CD4-positive, alpha-beta T cell treated with Interleukin-21 for 1 hour (primary cell): ENCODE measurements at places on chromosomes 11 and 22.

- no peak for DNase-seq
Measured at GRCh38 chr11:38006466-38006865, 1408.4 kb upstream of the RAG2 start.

DNA sequence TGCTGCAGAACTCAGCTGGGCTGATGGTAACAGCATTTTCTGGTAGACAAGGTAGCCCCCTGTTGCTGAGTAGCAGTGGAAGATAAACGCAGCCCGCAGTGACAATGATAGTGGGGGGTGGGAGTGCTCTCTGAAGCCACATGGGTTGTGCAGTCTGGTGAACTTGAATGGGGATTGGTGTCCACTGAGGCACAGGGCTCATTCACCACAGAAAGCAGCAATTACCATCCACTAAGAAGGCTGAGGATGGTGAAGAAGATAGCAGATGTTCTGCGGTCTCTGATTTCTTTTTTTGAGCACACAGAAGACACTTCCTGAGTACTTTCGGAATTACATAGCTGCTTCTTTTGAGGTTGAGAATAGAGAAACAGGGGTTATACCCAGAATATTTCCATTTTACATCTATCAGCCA, 150.3 kb downstream of the LRRC4C start:
- DNase-seq, result no peak

- DNase-seq, result no peak
Measured at GRCh38 chr11:109041876-109042275, 377.0 kb downstream of the DDX10 start.

DNA sequence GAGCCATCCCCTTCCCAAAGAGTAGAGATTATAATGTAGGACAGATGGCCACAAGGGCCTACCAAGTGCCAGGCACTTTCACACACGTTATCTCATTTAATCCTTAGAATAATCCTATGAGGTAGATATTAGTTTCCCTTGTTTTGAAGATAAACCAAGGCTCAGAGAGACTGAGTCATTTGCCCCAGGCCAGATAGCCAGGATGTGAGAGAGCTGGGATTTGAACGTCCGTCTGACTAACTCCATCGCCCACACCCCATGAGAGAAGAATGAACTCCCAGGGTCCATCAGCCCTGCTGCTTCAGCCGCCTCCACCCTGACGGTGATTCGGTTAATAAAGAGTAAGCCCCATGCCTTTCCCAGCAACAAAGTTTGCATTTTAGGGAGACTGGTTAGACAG, 10.7 kb downstream of the PRG3 start:
- no peak for DNase-seq
